ENCODE measurements at places on chromosomes 11 and 22.

DNA sequence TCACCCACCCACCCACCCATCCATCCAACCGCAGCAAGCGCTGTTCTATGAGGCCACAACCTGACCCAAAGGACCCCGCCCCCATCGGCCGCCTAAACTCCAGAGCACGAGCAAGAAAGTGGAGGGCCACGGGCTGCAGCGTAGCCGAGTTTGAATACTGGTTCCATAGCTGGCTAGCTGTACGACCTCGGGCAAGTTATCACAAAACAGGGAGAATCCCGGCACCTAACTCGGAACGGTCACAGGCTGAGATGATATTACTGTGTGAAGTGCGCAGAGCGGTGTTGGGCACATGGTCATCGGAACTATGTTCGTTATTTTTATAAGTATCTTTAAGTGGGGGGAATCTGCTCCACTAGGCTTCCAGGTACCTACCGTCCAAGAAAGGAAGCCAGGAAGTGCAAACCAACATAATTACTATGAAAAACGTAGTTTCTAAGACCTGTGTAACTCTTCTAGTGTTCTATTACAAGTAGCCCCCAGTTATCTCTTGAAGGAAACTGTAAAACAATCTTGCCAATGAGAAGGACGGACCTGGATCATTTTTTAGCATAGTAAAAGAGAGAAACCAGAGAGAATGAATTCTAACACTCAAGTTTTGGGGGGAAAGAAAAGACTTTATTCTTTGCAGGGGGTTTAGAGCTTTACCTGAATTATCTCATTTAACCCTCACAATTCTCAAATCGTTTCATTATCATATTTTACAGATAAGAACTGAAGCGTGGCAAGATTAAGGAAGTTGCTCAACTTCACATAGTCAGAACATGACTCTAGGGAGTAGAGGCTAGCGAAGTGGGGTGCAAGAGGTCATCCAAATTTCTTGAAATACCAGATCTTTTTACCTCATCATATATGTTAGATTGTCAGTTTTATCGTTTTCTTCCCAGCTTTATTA, 663 bp upstream of the BUD13 start:
- DNase-seq = no peak

DNA sequence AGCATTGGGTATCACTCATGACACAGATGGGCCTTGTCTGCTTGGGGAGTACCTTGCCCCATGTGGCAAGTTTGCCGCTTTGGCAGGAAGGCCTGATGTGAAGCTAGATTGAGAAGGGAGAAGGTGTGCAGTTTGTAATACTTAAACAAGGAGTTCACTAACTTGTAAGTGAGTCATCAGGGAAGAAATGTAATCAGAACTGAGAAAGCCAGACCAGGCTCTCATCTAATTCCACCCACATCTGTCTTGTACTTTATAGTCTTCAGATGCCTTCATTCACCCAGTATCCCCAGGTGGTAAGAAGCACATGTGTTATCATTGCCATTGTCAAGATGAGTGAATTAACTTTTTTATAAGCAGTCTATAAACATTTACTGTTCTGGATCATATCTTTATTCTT, 116.0 kb upstream of the DDI1 start:
- DNase-seq = no peak

DNA sequence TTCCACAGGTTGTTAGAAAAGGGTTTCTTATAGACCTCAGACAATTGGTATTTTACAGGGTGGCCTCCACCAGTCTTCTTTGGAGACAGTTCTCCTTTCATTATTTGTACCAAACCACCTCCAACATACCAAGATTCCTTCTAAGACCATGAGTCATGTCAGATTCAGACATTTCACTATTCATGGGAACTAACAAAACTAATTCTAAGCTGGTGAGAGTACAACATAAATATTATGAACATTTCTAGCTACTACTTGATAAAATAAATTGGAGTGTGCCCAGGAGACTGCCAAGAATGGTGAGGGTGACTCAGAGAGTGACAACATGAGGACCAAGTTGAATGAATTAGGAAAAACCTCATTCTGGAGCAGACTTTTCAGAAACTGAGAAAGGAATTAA, 494.6 kb upstream of the LRRC4C start:
- DNase-seq = no peak

DNA sequence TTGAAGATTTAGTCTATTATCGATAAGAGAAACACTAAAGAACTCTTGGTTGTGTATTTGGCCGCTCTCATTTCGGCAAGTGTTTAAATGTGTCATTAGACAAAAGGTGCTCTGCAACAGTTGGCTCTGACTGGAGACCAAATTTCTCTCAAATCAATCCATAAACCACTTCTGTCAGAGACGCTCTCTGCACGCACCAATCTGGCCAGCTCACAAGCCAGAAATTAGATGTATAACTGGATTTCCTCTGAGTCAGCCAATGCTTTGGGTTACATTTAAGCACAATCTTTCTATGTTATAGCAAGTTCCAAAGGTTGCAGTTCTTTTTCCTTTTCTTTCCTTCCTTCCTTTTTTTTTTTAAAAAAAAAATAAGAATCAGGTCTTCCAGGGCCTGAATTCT, 17.6 kb upstream of the PARVA start:
- no peak for DNase-seq

DNA sequence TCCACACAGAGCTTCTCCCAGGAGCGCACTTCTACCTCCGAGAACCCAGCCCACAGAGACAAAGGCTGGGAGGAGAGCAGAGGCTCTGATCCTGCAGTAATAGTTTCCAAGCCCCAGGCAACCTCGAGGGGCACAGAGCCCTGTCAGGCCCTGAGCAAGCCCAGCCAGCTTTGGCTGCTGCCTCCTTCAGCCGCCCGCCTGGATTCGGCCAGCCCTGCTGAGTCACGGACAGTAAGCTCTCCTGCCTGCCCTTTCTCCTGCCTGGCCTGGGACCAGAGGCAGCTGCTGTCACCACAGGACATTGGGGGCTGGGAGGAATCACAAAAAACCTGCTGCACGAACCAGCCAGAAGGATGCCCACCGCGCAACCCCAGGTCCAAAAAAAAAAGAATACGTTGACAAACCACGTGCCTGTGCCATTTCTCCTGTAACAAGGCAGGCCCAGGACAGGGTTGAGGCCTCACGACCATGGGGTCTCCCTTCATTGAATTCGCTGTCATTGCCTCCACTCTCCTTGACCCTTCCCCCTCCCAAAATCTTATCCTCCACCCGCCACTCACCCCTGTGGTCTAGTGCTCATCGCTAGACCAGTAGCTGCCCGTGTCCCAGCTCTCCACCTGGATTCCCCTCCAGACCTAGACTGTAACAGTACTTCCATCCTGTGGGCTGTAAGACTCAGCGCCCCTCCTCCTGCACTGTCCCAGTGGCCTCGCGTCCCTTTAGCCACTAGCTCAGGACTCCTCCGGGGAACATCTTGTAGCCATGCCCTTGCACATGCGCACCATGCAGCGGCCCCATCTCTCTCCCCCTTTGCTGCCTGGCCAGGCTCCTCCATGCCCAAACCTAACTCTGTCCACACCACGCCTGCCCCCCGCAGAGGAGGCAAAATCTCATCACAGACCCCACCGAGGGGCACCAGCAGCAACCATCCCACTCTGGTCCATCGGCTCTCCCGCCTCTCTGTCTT, 7.4 kb upstream of the SLC22A12 start:
- no peak for DNase-seq

- DNase-seq = no peak
These were observed 494 bp downstream of the ZDHHC5 start for GRCh38 chr11:57668434-57668782.

DNA sequence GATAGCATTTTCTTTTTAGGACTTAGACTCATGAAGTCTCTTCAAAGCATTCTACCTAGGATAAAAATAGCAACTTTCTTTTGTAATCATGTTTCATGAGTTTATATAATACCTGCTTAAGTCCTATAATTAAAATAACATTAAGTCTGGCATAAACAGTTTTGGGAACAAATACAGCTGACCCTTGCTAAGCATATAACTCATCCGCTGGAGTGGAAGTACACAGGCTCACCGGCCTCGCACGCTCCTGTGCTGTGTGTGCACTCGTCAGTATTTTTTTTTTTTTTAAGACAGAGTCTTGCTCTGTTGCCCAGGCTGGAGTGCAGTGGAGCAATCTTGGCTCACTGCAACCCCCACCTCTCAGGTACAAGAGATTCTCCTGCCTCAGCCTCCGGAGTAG, 221.8 kb downstream of the ADAMTS15 start:
- no peak for DNase-seq

DNA sequence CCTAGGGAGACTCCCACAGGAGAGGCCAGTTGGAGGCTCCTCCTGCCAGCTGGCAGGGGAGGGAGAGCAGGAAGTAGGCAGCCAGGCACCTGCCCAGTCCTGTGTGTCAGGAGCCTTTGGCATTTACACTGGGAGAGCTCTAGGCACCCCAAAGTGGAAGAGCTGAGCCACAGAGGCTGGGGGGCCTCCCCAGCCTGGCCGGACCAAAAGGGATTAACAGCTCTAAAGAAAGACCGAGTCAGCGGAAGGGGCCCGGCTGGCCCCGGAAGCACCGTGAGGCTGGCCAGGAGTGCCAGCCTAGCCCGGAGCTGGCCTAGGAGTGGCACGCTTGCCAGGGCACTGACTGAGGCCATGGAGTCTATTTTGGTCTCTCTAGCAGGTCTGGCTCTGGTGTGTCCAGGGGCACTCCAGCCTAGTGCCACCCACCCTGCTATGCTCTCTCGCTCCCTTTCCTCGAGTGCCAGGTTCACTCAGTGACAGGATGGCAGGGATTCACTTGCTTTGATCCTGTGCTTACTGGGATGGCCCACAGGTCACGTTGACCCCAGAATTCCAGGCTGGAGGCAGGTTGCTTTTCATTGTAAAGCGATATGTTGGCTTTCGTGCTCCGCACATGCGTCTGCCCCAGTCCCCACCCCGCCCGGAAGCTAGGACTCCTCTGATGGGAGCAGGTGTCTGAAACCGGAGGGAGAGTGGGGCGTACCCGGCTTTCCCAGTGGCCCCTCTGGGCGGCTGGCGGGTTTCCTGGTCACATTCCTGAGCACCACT, 3.3 kb upstream of the KMT5B start:
- DNase-seq = no peak

DNA sequence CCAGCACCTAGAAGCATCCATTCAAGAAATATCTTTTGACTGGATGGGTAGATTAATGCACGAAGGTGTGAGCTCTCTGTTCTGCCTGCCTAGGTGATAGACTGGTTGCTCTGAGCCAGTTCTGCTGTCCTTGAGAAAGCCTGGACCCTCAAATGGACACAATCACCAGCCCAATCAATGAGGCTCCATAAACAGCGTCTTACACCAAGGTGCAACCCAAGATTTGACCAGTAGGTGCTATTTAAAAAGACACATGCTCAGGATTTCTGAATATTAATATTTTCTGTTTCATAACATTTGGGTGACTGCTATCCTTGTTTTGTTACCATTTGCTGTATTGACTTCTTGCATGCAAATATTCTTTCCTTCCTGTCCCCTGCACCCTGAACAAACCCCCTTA, 39.0 kb downstream of the PAMR1 start:
- no peak for DNase-seq

DNA sequence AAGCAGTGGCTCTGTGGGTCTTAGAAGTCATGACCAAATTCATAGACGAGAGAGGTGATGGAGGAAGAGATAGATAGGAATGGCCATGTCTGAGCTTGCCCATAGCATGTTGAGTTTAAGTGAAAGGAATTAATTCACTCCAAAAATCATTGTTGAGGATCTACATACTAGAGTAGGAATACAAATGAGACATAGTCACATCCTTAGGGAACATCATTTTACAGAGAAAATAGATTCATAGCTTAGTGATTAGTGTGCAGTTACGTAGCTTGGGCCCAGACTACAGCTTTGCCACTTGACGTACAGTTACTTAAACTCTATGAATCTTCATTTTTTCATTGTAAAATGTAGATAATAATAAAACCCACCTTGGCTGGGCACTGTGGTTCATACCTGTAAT, 21.4 kb upstream of the BMAL1 start:
- DNase-seq = no peak

DNA sequence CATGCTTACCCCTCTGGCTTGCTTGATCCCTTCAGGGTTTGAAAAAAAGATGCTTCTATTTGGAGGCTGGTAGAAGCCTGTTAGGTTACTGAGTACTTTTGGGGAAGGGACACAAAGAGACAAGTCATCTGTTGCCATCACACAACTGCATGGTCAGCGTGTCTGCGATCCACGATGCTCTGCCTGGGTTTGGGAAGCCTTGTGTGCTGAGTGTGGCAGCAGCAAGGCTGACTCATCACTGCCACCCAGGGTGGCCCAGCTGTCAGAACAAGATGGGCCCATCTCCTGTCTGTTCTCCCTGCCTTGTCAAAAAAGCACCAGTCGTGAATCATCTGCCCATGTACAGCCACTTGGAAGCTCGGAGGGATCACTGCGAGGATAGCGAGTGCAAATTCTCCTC, 26.2 kb downstream of the UBASH3B start:
- DNase-seq = no peak

GRCh38 chr11:1196516-1197391, 26.1 kb upstream of the MUC5B start:
- DNase-seq = no peak

DNA sequence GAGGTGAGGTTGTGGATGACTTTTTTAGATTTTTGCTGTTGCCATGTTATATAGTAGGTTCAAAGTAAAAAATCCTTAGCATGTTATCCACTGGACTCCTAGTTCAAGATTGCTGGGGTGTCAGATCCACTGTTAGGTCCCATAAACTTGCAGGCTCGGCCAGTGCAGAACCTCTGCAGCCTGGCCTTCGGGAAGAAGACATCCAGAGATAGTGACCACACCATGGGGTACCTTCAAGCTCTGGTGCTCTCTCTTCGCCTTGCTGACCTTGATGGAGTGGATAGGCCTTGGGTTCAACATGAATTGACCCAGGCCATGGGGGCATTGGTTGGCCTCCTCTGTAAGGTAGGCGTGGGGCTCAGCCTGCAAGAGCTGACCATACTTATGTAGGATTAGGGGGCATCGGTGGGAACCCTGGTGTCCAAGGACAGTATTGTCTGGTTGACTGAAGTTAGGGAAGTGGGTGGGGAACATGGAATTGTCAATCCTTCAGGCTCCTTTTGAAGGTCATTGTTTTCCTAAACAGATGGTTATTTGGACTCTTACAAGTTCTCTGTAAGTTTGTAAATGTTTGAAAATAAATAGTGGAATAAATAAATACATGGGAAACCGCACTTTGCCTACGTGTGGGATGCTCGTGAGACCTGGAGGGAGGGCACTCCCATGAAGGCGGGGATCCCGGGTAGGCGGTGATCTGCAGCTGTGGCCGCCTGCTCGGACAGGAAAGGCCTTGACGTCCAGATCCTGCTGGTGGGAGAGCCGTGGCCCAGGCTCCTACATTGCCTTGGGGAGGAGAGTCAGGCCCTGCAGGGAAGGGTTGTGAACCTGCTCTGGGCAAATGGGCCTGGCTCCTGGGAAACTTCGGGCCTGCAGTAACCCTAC, 37.1 kb downstream of the BCR start:
- no peak for DNase-seq

GRCh38 chr11:76176463-76176862, 29.8 kb downstream of the WNT11 start:
- DNase-seq = no peak

GRCh38 chr11:61601512-61601911, 20.6 kb upstream of the SYT7 start:
- DNase-seq = no peak

GRCh38 chr22:41311487-41311886, 10.2 kb downstream of the ZC3H7B start:
- no peak for DNase-seq

Measured in cortex of kidney (tissue), 1 donor.